Progenitor cell of endocrine pancreas (in vitro differentiated cells): ENCODE measurements at places on chromosomes 2 and 18.

GRCh38 chr18:76445741-76446232, 49.3 kb downstream of the ZNF516 start:
- peak overlapping the region; percentile 65 for H3K27ac ChIP-seq
- DNase-seq: no peak
- no peak overlapping the region for H3K4me3 ChIP-seq
- H3K36me3 ChIP-seq: peaks cover 11% of the 10 kb centered on the region
- no peaks in the 10 kb centered on the region for H3K27me3 ChIP-seq

GRCh38 chr2:73982140-73982617, 2.5 kb upstream of the TET3 start:
- H3K36me3 ChIP-seq: peaks cover 4% of the 10 kb centered on the region
- H3K4me1 ChIP-seq: peaks cover 51% of the 10 kb centered on the region
- H3K27me3 ChIP-seq: peaks cover 34% of the 10 kb centered on the region
- DNase-seq: no peak

DNA sequence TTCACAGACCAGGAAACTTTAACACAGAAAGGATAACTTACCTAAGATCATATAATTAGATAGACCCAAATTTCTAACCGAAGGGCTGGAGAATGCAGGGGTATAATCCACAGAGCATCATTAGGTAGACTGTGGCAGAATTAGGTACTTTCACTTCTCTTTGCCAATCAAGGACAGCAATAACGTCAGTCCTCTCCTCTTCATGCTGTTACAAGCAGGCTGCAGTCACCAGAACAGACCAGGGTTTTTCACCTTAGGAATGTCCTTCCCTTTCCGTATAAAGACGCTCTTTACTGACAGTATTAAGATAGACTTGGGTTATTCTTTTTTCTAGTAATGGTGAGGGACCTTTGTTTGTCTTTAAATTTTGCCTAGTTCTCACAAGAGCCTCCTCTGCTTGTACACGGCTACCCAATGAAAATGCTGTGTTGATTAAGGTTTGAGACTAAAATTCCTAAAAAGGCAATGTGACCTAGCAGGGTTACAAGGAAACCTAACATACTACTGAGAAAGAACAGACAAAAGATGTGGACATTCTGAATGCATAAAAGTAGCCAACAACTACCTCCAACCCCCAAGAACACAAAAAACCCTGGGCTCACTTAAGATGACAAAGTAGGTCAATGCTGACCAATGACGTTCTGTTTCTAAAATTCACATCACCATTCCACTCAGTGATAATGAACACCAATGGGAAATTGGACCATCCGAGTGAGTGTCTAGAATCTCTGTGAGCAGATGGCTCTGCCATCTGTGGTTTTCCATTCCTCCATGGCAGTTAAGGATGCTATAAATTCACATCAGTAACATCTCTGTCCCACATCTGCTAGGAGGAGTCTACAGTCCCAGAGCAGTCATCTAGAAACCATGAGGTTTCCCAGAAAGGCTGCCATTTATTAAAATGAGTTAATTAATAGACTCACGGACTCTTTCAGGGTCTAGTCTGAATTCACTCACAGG, 2.1 kb downstream of the PDIA6 start:
- peak overlapping the region; percentile 94 for H3K27ac ChIP-seq
- H3K36me3 ChIP-seq: no peaks in the 10 kb centered on the region
- peak overlapping the region; percentile 93 for H3K4me3 ChIP-seq
- peaks cover 3% of the 10 kb centered on the region for H3K27me3 ChIP-seq
- peaks cover 24% of the 10 kb centered on the region for H3K4me1 ChIP-seq

- peaks cover 10% of the 10 kb centered on the region for H3K27me3 ChIP-seq
- H3K4me3 ChIP-seq: no peak overlapping the region
- DNase-seq: no peak
- H3K4me1 ChIP-seq: no peaks in the 10 kb centered on the region
- no peaks in the 10 kb centered on the region for H3K36me3 ChIP-seq
Observed at GRCh38 chr18:27636576-27637085, 451.5 kb upstream of the CHST9 start.

DNA sequence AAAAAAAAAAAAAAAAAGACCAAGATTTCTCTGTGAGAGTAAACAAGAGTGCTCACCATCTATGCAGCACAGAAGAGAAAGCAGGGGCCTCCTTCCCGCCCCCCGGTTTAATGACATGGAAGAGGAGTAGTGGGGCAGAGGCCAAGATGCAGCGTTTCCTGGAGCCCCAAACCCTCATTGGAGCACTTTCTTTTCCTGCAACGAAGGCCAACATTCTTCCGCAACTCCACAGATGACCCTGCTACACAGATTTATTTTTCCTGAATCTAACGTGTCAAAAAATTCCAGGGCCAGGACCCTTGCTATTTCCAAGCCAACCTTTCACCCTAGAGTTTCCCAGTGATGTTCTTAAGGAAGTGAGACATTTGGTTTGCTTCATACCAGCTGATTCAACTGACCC, 189.6 kb downstream of the MIB1 start:
- DNase-seq: no peak
- peaks cover 27% of the 10 kb centered on the region for H3K4me1 ChIP-seq
- no peaks in the 10 kb centered on the region for H3K27me3 ChIP-seq
- H3K36me3 ChIP-seq: no peaks in the 10 kb centered on the region
- H3K27ac ChIP-seq: no peak overlapping the region

GRCh38 chr2:105425936-105426625, 27.2 kb upstream of the FHL2 start:
- H3K4me3 ChIP-seq: no peak overlapping the region
- DNase-seq: no peak
- H3K4me1 ChIP-seq: peaks cover 8% of the 10 kb centered on the region
- no peak overlapping the region for H3K27ac ChIP-seq
- no peaks in the 10 kb centered on the region for H3K27me3 ChIP-seq

DNA sequence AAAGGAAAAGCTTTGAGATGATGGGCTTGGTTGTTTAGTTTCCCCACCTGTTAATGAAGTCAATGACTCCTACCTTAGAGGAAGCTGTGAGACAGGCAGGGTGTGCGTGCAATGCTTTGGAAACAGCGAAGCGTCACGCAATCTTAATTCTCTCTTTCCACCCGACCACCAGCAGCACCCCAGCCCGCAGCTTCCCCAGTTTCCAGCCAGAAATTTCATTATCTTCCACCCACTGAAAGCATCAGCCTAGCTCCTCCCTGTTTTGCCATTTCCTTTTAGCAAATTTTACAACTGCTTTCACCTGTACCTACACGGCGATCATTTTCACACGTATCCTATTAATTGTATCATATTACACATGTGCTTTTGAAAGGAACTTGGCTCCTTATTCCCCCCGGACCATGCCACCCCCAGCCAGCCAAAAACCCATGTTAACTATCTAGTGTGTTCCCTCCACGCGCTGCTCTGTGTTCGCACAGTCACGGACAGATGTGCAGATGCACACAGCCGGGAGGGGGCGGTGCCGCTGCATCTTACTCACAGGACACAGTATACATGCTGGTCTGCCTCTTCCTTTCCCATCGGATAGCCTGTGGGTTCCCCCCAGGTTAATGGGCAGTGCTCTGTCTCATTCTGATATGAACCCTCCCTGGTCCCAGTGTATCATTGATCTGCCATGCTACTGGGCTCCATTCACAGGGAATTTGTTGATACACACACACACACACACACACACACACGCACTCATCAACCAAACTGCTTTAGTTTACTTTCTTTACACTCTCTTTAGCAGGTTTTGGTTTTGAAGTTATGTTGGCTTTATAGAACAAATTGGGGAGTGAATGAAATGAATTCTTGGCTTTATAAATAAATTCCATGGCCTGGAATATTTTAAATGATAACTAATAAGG, 22.4 kb downstream of the CYP27C1 start:
- no peaks in the 10 kb centered on the region for H3K27me3 ChIP-seq
- H3K4me1 ChIP-seq: peaks cover 2% of the 10 kb centered on the region
- peaks cover 3% of the 10 kb centered on the region for H3K36me3 ChIP-seq
- peak; percentile 37 for DNase-seq
- H3K27ac ChIP-seq: no peak overlapping the region

GRCh38 chr2:170314744-170315447, 136.9 kb downstream of the MYO3B start:
- H3K4me1 ChIP-seq: peaks cover 4% of the 10 kb centered on the region
- H3K36me3 ChIP-seq: peaks cover 2% of the 10 kb centered on the region
- peaks cover 4% of the 10 kb centered on the region for H3K27me3 ChIP-seq
- DNase-seq: no peak
- H3K4me3 ChIP-seq: no peak overlapping the region

GRCh38 chr2:220469201-220469600, 841.8 kb downstream of the SLC4A3 start:
- no peak for DNase-seq
- H3K36me3 ChIP-seq: no peaks in the 10 kb centered on the region
- no peak overlapping the region for H3K27ac ChIP-seq

DNA sequence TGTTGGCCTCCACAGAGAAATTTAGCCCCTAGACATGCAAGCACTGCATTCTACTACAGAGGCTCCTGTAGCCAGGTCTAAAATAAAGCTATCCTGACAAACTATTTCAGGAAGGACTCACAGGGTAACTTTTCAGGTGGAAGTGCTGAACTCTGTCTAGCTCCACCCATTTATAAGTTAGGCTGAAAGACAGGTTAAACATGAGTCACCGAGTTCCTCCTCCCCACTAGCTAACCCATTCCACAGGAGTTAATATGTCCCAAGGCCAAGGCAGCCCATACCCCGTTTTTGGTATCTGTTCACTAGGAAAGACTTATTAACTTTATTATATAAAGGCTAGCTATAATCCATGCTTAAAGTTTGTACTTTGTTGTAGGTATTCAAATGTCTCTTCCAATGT, 3.5 kb downstream of the CWC22 start:
- H3K27me3 ChIP-seq: no peaks in the 10 kb centered on the region
- H3K4me3 ChIP-seq: no peak overlapping the region
- no peak overlapping the region for H3K27ac ChIP-seq
- H3K4me1 ChIP-seq: peaks cover 11% of the 10 kb centered on the region
- no peak for DNase-seq
- H3K36me3 ChIP-seq: no peaks in the 10 kb centered on the region
